ENCODE measurements at places on chromosomes 16 and 17.

- DNase-seq: no peak
These were observed 4.0 kb downstream of the SRRM2 start for GRCh38 chr16:2756288-2757015.

GRCh38 chr16:14133907-14134306 lies 62.8 kb downstream of the MRTFB start:
- DNase-seq: no peak

DNA sequence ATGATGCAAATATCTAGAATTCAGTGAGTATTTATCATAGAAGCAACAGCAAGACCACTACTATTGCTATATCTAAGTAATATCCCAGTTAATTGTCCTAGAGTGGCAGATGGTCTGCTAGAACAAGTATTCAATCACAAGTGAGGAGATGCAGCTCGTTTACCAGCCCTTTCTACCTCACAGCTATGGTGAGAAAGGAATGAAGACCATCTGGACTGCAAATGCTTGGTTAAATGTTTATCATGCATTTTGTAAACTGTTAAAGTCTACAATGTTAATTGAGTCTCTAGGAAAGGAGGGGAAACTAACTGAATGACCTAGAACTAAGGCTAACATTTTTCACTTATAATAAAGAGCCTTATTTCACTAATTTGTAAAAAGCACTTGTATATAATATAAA lies 52.5 kb downstream of the CNOT1 start:
- DNase-seq: no peak

DNA sequence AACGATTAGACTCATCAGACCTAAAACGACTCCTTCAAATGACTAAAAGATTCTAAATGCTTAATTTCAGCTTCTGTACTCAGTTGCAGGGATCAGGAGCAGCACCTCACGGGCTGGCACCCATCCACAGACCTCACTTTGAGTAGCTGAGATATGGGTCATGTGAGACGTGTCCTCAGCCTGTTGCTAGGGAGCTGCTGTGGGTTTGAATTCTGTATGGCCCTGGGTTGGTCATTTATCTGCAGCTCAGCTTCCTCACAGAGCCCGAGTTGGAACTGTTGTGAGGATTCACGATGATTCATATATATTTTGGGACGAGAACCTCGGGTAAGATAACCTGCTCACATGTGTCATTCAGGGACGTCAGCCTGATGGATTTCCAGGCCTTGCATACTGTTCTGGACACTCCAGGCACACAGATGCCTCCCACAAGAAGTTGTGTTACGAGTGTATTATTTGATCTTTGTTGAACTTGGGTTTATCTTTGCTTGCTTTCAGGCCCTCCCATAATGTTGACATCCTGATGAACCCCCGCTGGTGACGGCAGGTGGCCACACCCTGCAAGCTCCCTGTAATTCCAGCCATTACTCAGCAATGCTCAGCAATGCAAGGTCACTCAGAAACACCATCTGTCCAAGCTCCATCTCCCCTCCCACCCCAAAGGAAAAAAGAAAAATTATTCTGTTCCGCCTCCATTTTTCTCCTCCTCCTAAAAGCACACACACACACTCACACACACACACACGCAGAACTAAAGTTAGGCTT lies 137.6 kb downstream of the RBFOX3 start:
- DNase-seq: no peak

DNA sequence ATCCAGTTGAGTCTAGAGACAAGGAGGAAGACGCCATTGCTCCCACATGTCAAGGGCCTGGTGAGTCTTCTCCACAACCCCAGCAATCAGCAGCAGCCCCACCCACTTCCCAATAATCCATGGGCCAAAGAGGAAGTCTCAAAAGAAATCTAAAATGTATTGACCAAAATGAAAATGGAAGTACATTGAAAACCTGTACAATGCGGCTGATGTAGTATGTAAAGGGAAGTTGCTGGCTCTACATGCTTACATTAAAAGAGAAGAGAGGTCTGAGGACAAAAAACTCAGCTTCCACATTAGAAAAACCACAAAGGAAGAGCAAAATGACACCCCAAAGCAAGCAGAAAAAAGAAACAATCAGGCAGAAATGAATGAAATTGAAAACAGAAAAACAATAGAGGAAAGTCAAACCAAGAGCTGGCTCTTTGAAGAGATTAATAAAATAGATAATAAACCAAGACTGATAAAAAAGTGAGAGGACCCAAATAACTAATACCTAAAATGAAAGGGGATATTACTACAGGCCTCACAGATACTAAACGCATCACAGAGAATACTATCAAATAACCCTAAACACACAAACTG lies 100.6 kb upstream of the METRNL start:
- DNase-seq: no peak

- DNase-seq: peak; percentile 11
These were observed 64.3 kb downstream of the ZDHHC7 start for GRCh38 chr16:84947022-84947421.

- no peak for DNase-seq
These were observed 63.7 kb upstream of the AKTIP start for GRCh38 chr16:53566552-53567245.

- DNase-seq: no peak
These were observed 99.6 kb downstream of the SPACA3 start for GRCh38 chr17:33091271-33091670.

DNA sequence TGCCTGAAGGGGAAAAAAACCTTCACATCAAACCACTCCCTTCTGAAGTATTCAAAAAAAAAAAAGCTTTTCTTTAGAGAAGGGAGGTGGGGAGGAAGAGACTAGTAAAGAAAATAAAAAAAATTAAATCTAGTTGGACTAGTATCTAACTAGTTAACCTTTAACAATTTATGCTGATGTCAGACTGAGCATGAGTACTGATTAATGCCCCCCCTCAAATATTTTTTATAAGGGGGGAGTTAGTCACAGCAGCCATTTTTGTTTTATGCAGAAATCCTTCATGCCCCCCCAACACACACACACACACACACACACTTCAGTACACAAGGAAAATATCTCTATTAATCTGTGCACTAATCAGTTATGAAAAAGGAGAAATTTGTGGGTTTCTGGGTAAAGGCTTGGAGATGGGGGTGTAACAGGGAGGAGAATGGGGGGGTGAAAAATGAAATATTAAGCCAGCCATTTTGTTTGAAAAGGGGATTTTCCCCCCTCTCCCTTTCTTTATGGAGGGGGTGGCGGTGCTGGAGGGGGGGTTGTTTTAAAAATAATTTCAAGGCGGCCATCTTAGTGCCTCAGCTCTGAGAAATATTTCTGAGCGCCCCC lies 4.7 kb upstream of the CHD3 start:
- DNase-seq: no peak

GRCh38 chr17:49148171-49148570 lies 15.6 kb downstream of the B4GALNT2 start:
- DNase-seq: no peak

DNA sequence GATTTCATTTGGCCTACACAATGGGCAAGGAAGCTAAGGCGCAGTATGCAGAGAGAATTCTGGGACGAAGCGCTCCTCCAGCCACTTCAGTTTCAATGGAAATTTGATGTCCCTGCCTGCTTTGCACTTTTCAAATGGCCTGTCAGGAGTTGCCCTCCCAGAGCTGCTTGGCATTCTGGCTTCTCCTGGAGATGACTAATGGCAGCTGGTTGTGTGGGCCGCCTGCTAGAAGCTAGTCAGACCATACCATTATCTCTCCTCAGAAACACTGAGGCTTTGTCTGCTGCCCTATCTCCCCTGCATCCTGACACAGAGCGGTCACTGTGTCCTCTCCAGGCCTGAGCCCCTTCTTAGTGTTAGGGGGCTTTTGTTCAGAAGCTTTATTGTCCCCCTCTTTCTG lies 180.1 kb downstream of the SPECC1 start:
- peak; percentile 89 for DNase-seq

DNA sequence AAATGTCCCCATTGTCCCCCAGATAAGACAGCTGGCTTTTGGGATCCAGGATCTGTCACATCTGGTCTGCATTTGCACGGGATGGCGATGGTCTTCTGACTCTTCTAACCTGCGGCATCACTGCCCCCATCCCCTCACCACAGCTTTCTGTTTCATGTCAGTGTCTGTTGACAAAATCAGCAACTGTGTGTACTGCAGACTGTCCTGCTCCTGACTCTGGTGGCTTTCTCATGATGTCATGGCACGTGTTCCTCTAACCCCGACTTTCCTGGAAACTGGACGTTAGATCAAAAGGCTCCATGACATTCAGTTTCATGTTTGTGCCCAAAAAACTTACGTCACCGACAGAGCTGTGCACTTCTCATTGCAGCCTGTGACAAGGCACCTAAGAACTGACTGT lies 30.1 kb upstream of the CPNE2 start:
- no peak for DNase-seq

- DNase-seq: peak; percentile 35
These were observed 7.3 kb upstream of the DPEP3 start for GRCh38 chr16:67987460-67988160.

- DNase-seq: peak; percentile 41
These were observed 8.6 kb downstream of the CX3CL1 start for GRCh38 chr16:57380671-57381462.

DNA sequence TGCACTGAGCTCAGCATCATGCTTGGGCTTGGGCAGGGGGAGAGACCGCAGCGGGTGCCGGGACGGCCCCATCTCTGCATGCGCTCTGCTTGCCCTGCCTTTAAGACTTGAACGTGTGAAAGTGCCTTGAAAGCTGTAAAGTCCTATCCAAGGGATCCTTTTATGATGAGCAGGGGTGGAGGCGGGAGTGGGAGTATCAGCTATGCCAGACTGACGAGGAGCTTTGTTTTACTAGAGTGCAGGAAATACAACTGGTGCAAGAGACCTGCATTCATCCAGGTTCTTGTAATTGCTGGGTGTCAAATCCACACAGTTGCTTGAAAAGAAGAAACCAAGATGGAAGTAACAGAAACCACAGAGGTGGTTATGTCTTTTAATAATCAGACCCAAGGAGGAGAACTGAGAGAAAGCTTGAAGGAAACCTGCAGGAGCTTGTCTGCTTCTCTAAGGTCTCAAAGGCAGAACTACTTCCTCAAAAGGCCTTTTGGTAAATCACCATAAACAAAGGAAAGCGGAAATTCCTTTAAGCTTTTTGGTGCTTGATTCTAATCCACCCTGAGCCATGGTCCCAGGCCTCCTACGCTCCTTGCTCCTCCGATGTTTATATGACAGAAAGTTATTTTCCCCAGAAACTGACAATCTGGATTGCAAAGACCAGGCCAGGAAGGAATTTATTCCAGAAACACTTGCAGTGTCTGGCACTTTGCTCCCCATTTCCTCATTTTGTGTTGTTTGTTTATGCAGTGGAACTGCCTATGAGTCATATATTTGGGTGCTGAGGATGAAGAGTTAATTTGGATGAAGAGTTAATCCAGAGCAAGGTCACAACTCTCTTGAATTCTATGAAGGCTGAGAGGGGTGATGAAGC lies 51.3 kb upstream of the FBXO47 start:
- DNase-seq: no peak

- DNase-seq: no peak
These were observed 448.8 kb downstream of the SLC39A11 start for GRCh38 chr17:72643575-72644216.

DNA sequence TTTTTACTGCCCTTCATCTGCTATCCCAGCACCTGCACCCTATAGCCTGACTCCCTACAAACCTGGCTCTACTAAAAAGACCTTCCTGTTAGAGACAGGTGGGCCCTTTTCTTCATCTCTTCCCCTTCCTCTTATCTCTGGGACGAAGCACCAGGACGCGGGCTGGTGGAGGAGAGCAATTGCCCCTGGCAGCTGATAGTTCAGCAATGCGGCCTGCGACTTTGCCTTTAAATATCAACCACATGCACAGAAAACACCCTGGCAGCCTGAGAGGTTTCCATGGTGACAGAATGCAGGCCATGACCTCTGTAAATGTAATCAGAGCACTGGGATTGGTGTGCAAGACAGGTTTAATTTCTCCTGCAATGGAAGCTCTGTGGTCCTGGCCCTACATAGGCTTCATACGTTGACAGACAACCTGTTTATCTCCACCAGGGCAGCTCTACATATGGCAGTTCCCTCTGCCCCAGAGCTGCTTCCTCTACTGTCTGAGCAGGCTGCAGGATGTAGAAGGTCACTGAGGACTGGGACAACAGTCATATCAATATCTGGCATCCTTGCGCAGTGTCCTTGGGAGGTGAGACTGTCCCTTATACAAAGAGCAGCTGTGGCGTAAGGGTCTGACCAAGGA lies 10.0 kb upstream of the SKAP1 start:
- no peak for DNase-seq

- peak; percentile 8 for DNase-seq
These were observed 23.7 kb upstream of the PMFBP1 start for GRCh38 chr16:72195609-72196008.

- no peak for DNase-seq
These were observed 7.9 kb downstream of the QPRT start for GRCh38 chr16:29686740-29687332.

DNA sequence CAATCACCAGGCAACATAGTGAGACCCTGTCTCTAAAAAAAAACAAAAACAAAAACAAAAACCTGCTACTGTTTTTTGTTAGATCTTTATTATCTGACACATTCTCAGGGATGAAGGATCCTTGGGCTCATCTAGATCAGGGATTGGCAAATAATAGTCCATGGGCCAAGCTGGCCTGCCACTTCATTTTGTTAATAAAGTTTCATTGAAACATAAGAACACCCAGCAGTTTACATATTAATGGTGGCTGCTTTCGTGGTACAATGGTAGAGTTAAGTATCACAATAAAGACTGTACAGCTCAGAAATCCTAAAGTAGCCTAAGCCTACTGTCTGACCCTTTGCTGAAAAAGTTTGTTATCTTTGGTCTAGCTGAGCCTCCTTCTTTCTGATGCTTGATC lies 32.9 kb upstream of the CLEC18A start:
- DNase-seq: no peak

DNA sequence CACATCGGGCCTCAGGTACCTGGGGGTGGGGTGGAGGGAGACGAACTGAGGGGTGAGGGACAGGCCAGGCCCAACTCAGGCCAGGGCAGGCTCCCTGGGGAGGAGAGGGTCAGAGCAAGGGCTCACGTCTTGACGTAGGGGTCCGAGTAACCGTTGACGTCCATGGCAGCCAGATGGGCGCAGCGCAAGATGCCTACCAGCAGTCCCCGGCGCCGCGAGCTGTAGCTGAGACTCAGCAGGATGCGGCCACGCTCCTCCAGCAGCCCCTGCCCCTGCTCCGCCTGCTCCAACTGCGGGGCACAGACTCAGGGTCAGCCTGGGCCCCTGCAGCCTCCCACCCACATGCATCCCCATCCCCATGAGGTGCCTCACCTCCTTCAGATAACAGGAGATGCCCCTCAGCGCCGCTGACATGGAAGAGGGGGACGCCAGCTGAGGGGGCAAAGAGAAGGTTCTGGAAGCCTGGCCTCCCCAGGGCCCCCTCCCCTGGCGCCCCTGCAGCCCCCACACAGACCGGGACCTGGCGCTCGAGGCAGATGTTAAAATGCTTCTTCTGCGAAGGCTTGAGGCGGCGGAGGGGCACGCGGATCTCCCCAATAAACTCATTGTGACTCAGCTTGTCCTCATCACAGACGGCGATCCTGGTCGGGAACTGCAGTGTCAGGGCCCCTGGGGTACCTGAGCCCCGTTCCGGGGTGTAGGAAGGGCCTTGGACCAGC lies 4.0 kb downstream of the DOC2A start:
- no peak for DNase-seq

- no peak for DNase-seq
These were observed 12.7 kb upstream of the NSMCE1 start for GRCh38 chr16:27281243-27281642.

GRCh38 chr17:7676533-7676932 lies 10.8 kb downstream of the TP53 start:
- DNase-seq: no peak

GRCh38 chr16:84585886-84586285 lies 32.0 kb downstream of the COTL1 start:
- DNase-seq: peak; percentile 78

Measured in midbrain (tissue), 1 donor.